ENCODE measurements at places on chromosomes 3 and 15.
A peak's percentile ranks its signal among the peaks of the same experiment; 100 is the strongest.

DNA sequence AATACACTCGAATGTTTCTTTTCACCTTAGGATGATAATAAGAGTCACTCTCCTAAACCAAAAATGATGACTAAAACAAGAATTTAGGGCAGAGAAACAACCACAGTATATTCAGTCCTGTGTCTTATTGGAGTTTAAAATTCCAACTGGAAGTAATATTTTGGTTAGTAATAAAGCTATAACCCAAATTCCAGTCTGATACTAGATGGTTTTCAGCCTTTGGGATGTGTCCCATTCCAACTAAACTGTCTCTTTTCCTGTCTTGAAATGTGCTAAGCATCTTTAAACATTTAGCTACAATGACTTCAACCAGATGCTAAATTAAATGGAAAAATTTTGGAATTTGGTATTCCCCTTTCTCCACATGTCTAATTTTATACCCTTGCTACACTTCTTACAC is 510.0 kb downstream of the ROBO1 start:
- DNase-seq, result no peak

DNA sequence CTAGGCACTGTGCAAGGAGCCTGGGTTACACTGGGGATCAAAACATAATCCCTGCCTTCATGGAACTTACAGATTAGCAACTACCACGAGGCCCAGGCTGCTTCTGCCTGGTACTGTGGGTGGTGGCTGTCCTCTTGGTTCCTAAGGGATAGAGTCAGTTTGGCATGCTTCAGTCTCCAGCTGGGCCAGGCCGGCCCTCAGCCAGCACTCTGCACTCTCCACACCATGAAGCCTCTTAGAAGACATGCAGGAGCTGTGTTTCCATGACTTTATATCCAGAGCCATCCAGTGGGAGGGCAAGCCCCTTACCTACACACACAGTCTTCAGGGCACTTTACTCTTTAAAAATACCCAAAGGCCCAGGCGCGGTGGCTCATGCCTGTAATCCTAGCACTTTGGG is 54.4 kb downstream of the ATP1B3 start:
- DNase-seq, result no peak

DNA sequence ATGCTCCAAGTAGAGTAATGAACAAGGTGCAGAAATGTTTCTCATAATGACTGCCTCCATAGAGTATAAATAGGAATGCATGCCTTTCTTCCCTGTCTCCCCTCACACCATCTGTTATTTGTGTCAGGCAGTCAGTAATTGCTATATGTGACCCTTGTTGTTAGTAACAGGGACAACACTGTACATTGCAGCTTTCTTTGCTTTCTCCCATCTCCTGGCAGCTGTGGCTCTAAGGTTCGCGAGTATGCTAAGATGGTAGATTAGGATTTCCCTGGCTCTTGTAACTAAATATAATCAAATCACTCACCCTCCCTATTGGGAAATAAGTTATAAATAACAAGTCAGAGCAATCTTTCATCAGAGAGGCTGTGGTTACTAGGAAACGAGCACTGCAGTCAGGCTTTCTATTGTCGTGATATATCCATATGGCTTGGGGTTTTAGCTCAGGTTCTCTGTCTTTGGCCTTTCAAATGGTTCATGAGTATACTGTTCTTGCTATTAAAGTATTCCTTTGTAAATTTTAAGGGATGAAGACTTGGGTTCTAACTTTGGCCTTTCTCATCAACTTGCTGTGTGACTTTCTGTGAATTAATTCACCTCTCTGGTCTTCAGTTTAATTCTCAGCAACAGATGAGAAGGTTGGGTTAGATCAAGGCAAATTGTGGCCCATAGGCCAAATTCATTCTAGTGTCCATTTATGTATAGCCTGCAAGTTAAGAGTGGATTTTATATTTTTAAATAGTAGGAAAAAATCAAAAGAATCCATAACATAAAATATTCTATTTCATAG is 8.1 kb upstream of the MINDY4B start:
- no peak for DNase-seq

- peak; percentile 24 for DNase-seq
Observed at GRCh38 chr15:44427756-44428724, 611 bp downstream of the CTDSPL2 start.

- no peak for DNase-seq
Observed at GRCh38 chr15:70609889-70610288, 153.5 kb downstream of the UACA start.

- DNase-seq, result no peak
Observed at GRCh38 chr3:183958775-183959174, 58.9 kb downstream of the ABCC5 start.

- DNase-seq, result no peak
Observed at GRCh38 chr3:107881509-107881908, 209.3 kb downstream of the CD47 start.

GRCh38 chr15:45548753-45549520 is 26.4 kb upstream of the SLC30A4 start:
- no peak for DNase-seq

- DNase-seq, result no peak
Observed at GRCh38 chr3:190384309-190384756, 3.6 kb upstream of the CLDN16 start.

GRCh38 chr15:87758794-87759418 is 497.6 kb downstream of the NTRK3 start:
- no peak for DNase-seq

GRCh38 chr3:14212032-14212431 is 33.4 kb downstream of the LSM3 start:
- DNase-seq, result no peak

- DNase-seq, result no peak
Observed at GRCh38 chr3:52784931-52785590, 7.7 kb downstream of the ITIH1 start.

- DNase-seq, result no peak
Observed at GRCh38 chr15:57494581-57494980, 97.1 kb upstream of the MYZAP start.

DNA sequence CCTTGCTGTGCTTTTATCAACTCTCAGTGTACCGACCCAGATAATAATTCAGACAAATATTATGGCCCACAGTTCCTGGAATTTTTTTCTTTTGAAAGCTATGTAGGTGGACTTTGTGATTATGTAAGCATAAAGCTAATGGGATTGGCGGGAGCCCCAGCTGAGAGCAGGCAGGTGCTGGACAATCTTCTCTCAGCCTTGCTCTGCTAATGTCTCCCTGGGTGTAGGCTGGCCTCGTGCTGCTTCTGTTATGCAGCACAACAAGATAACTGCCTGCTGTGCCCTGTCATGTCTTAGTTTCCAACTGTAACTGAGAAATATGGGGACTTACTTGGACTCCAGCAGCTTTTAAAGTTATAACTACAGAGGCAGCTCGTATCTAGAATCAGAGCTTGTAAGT is 415.0 kb downstream of the PDCD6IP start:
- no peak for DNase-seq

DNA sequence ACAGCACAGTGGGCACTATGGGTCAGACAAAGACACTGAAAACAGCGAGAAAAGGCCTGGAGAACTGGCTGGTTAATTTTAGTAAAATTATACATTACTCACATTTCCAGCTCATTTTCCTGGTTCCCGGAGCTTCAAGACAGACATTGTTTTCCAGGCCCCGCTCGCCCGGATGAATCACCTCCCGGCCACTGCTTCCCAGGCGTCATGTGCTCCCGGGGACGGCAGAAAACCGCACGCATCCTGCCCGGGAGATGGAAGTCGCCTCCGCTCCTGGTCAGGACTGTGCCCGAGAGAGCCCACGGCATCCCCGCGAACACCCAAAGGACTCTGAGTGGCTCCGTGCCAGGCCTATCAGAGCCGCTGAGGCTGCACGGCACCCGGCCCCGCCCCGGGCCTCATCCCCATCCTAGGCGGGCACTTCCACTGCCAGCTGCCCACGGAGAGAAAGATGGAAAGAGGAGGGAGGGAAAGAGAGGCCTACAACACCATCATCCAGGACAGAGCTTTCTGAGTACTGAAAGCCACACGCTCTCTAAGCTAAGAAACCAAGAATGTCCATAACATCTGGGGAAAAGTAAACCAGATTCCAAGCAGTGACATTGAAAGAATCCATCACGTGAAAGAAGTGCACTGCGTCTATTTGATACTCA is 75.1 kb downstream of the VGLL4 start:
- DNase-seq, result no peak

DNA sequence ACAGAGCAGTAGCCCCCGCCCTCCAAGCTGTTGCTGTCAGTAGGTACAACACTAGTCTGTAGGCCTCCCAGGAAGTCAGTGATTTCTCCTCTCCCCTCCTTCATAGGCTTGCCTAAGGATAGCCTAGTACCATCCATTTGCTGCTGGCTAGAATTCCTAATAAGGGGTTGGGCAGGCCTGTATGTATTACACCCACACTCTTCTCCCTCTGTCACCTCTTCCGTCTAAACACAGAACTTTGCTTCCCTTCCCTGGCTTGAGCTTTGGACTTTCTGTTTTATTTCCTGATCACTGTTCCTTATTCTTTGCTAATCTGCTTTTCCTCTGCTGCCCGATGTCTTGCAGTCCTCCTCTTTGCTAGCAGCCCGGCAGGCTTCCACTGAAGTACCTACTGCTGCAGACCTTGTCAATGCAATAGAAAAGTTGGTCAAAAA is 93.4 kb upstream of the UMPS start:
- no peak for DNase-seq

GRCh38 chr3:13411186-13411860 is 8.8 kb downstream of the NUP210 start:
- DNase-seq, result no peak

DNA sequence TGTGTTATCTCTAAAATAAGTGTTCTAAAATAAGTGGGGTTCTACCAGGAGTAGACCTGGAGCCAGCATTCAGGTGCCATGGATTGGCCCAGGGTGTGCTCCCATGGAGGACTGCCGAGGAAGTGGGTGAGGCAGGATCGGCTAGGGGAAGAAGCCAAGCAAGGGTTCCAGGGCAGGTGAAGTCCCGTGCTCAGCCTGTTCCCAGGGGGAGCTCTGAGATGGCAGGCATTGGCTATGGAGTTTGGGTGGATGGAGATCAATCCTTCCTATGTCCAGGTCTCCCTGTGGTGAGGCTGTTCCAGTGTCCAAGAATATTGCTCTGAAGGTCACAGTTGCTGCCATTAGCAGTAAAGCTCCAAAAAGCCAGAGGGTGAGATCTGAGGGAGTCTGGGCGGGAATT is 46.9 kb upstream of the ITGA11 start:
- DNase-seq, result no peak

DNA sequence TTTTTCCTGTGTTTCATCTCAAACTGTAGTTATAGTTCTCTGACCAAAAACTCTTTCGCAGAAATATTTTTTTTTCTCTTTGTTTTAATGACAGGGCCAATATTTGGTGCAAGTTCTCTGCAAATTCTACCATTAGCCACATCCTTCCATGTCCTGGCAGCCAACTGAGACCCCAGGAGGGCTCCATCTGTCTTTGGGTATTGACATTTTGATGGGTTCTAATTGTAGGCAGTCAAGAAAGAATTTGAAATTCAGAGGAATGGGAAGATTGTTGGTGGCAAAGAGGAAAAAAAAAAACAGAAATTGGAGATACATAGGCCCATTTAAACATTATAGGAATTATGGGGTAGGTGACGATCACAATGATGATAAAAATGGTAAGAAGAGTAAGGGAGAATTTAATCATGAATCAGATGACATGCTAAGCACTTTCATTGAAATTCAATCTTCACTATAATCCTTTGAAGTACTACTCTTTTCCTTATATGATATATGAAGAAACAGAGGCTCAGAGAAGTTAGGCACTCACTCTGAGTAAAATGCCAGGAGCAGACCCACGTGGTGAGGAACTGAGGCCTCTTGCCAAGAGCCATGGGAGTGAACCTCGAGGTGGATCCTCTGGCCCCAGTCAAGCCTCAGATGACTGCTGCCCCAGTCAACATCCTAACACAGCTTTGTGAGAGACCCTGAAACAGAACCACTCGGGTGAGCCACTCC is 151.4 kb downstream of the PDZRN3 start:
- DNase-seq, result no peak

GRCh38 chr3:145483992-145484391 is 677.0 kb downstream of the PLOD2 start:
- no peak for DNase-seq

DNA sequence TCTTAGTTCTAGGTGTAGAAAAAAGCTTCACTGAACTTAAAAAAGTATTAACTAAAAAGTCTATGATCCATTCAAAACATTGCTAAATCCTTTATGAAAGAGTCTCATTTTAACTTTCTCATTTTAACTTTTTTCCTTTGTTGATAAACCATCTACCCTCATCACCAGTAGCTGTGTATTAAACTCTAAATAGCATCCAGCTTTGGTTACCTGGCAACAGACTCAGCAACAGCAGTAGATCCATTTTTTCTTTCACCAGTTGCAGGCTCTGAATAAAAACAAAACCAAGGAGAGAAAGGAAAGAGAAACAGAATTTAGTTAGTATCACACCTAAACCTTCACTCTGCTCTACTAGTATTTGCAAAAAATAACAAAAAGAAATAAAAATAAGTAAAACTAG is 51.6 kb downstream of the TP53BP1 start:
- no peak for DNase-seq
